ENCODE measurements at places on chromosomes 4 and X. TPM values are rescaled to one million over a fixed set of nuclear protein-coding genes. Genes with fewer than 3 reads are reported as not detected.

TKTL1 gene
- total RNA-seq = not detected

GYG2 gene
- 23.4 TPM for total RNA-seq

PI4K2B gene
- total RNA-seq = 23.8 TPM

SPANXD gene
- total RNA-seq = not detected

PABPC5 gene
- total RNA-seq = 0.47 TPM

SYTL5 gene
- 15.6 TPM for total RNA-seq

MID1 gene
- total RNA-seq = 40.1 TPM

BTC gene
- total RNA-seq = 2.9 TPM

POU3F4 gene
- total RNA-seq = not detected

PAGE4 gene
- total RNA-seq = not detected

TMEM187 gene
- 9.9 TPM for total RNA-seq

STIM2 gene
- total RNA-seq = 28.4 TPM
